ENCODE measurements at places on chromosomes 16 and 17.

DNA sequence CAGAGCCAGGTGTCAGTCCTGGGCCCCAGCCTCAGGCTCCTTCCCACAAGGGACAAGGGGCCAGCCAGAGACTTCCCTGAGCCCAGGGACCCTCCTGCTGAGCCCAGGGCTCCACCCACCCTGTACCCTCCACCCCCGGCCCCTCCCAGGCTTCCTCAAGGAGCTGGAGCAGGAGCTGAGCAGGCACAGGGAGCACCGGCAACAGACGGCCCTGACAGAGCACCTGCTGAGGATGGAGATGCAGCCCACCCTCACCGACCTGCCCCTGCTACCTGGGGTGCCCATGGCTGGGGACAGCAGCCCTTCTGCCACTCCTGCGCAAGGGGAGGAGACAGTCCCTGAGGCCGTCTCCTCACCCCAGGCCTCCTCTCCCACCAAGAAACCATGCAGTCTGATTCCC lies 4.5 kb downstream of the SCRN2 start:
- no peak for DNase-seq

DNA sequence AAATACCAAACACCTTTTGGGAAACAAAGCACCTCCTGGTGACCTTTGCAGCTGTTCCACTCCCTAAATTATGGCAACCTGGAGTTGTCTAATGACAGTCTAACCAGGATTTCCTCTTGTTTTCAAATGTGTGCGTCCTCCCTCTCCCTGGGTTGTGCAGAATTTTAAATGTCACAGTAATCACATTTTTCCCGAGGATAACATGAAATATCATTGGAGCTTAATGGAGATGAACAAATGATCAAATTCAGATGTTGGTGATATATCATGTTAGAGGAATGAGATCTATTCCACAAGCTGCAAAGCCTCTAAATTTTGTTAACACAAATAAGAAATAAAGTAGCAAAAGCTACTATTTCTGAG lies 86.9 kb upstream of the HLF start:
- no peak for DNase-seq

GRCh38 chr16:51630076-51630475 lies 479.0 kb upstream of the SALL1 start:
- no peak for DNase-seq

- no peak for DNase-seq
These were observed 356.4 kb upstream of the TOM1L1 start for GRCh38 chr17:54544249-54544648.

DNA sequence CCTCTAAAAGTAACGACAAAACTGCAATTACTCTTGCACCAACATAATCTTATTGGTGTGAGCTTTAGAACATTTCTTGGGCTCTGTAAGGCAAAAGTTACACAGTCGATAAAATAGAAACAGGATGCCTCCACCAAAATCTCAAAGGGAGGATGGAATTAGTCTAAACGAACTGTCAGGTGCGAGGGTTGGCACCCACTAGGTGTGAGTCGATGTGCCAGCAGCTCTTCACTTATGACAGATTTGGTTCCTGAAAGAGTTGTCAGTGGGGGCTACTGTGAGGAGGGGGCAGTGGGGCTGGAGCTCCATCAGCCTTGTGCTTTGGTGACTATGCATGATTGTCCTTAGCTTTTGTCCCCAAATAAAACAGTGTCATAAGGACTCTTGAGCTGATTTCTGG lies 422.9 kb downstream of the TMEM114 start:
- no peak for DNase-seq

GRCh38 chr17:28385037-28385400 lies 13.5 kb downstream of the SARM1 start:
- no peak for DNase-seq

DNA sequence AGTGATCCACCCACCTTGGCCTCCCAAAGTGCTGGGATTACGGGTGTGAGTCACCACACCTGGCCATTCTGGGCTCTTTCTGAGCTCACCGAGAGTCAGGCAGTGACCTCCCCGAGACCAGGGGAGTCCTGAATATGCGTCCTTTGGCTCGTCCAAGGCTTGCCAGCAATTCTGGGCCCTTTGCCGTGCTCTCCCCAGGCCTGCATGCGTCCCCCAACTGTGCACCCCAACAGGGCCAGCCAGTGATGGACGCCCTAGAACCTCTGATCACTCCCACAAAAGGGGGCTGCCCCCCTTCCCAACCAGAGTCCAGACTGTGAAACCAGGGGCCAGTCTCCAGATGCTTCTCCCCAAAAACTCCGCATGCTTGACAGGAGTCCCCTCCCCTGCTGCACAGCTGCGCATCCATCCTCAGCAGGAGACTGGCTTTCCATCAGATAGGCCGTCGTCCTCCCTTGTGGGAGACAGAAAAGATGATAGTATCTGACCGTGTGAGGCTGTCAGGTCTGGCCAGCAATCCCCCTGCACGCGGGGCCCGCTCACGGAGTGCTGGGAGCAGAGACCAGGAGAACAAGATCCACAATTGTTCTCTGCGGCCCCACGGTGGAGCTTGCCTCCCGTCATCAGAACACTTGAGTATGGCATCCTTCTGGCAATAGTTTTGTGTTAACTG lies 15.5 kb downstream of the HS3ST6 start:
- DNase-seq = no peak

GRCh38 chr16:66604376-66605176 lies at the start of gene CMTM3:
Gene CMTM3, plus strand, starts transcription at chr16:66604704. Its CDS starts 102 bp downstream, at chr16:66604806.
- DNase-seq = peak; percentile 69

DNA sequence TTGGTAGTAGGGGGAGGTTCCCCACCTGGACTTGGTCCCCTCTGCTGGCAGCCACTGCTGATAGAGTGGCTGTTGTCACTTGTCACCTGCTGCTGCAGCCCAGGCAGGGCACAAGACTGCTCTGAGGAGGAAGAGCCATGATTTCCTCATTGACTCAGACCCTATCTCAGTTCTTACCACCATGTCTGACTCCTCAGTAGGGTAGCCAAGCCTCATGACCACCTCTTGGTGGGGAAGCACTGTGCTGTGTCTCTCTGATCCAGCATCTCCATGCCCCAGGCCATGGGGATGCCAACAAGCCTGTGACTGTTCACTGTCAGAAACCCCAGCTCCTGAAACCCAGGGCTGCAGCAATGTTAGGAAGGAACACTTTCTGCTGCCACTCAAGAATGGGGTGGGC lies 173.0 kb downstream of the WSCD1 start:
- DNase-seq = no peak

- no peak for DNase-seq
These were observed 5.8 kb upstream of the HOXB9 start for GRCh38 chr17:48631693-48632578.

GRCh38 chr17:32267690-32268205 lies 2.1 kb downstream of the RHBDL3 start:
- DNase-seq = no peak

- no peak for DNase-seq
These were observed 1.7 kb downstream of the SMIM5 start for GRCh38 chr17:75634754-75635609.

- no peak for DNase-seq
These were observed 115.5 kb downstream of the RAP1GAP2 start for GRCh38 chr17:2911755-2912111.
